ENCODE measurements at places on chromosomes 4 and X.

DNA sequence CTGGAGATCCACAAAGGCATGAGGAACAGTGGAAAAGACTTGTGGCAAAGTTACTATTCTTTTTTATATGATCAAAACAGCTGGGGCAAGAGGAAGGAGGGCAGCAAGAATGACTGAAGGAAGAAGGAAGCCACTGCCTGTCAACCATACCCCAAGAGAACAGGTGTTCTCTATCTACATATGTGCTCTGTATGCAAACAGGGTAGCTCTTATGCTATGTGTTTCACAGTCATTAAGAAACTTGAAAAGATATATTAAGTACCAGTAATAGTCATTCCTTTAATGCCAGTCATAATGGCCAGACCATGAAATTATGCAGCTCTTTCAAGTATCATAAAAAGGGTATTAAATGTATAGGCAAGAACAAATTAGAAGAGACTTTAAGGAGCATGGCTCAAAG, 363.9 kb downstream of the KLHL13 start:
- DNase-seq, result no peak

DNA sequence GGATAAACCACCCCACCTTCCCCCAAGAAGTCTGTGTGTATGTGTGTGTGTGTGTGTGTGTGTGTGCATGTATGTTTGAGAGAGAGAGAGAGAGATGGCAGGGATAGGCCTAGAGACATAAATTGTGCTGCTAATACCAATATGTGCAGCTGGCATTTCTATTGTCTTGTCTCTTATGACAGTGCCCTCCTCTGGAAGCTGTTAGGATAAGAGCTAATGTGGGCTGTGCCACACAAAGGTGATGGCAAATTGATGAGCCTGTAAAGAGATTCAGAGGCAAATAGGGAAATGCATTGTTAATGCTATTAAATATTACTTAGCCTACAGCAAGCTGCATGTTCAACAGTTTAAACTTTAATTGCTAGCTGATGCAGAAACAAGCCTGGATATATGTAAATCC, 332.0 kb downstream of the NKX6-1 start:
- no peak for DNase-seq

GRCh38 chrX:39802354-39802753, 295.4 kb downstream of the BCOR start:
- no peak for DNase-seq

GRCh38 chr4:89733946-89734345, 103.0 kb downstream of the SNCA start:
- DNase-seq, result no peak

DNA sequence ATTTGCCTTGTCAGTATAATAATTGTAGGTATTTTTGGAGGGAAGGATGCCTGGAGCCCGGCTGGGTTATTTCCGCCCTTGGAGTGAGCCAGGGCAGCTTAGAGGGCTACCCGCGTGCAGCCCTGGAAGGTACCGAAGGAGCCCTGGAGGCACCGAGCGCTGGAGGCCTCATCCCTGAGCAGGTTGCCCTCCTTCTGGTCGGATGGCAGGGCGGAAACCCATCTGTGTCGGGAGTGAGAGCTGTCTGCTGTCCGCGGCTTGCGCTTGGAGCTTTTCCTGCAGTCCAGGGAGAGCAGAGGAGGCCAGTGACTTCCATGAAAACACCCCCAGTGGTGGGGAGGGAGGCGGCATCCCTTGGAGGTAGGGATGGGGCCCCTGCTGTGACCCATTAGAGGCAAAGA, 122.1 kb downstream of the TBL1X start:
- no peak for DNase-seq

GRCh38 chr4:104747635-104748034, 252.9 kb upstream of the CXXC4 start:
- peak; percentile 11 for DNase-seq

DNA sequence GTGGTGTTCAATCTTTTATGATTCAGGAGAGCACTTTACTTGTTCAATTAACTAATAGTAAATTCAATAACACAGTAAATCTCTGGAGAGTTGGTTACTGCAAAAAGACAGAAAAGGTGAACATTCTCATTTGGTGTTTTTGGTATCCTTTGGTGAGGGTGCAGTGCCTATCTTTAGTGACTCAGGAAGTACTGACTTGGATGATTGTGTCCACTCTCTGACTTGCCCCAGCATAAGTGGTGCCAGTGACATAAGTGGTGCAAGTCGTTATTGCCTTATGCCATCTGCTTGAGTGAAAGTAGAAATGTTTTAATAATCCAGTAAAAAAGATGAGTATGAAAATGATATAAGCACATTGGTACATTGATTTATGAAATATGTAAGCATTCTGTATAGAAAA, 27.0 kb downstream of the GUCY1B1 start:
- DNase-seq, result no peak

DNA sequence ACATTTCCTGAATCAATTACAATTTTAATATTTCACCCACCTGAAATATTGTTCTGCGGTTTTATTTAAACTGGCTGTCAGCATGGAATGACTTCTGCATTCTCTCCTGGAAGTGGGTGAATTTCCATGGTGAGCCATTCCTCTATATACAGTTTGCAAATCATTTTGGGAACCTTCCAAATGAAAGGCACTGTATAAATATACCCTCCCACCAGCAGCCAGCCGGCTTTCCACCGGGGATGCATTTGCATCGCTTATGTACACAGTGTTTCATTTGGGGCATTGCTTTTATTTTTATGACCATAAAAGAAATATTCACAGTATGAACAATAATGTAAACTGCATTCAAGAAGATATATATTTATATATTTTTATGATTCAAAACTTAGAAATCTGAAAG, 4.7 kb upstream of the IL1RAPL1 start:
- DNase-seq, result no peak

- no peak for DNase-seq
Measured at GRCh38 chrX:47240619-47241018, 7.8 kb downstream of the USP11 start.

- no peak for DNase-seq
Measured at GRCh38 chrX:97210501-97210900, 326.8 kb downstream of the RPA4 start.

- DNase-seq, result peak; percentile 65
Measured at GRCh38 chr4:102263024-102263787, 82.1 kb downstream of the SLC39A8 start.

DNA sequence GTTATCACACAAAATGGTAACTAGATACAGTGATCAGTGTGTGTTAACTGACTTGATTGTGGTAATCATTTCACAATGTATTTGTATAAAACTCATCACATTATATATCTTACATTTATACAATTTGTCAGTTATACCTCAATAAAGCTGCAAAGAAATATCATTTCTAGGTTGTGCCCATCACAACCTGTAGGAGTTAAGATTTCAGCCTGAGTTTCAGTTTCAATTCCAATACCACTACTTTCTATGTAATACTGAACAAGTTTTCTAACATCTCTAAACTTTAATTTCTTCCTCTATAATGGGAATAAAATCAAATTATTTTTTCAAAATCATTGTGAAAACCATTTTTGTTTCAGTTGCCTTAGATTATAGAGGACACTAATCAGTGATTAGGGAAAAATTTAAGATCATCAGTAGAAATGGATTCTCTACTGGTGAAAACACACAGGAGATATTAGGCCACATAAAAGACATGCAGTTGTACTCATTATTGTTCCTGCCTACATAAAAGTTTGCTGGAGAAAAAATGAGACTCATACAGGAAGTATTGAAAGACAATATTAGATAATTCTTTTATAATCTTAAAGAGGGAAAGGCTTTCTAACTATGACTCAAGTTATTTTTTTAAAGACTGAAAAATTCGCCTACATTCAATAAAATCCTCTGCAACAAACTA, 18.4 kb upstream of the TBC1D1 start:
- no peak for DNase-seq

DNA sequence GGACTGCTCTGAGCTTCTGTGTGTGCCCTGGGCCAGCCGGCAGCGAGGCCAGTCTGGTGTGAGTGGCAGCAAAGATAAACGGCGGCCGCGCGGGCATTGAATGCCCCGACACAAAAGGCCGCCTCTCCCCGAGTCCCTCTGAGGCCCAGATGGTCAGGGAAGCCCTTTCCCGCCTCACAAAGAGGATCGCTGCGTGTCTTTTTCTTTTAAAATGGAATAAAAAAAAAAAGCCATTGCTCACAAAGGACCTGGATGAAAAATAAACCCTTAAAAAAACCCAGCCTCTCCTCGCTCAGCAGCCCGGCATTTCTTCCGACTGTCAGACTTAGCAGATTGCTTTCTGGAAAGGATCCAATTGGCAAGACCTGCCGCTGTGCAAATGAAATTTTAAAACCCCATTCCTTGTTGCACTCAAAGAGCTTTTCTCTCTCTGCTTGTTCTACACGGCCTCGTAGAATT, 578.7 kb downstream of the BCOR start:
- DNase-seq, result no peak

GRCh38 chr4:24656906-24657305, 72.6 kb upstream of the DHX15 start:
- DNase-seq, result no peak

GRCh38 chrX:130443875-130444274, 42.1 kb downstream of the RBMX2 start:
- DNase-seq, result no peak

- no peak for DNase-seq
Measured at GRCh38 chr4:112288455-112288854, 2.8 kb upstream of the TIFA start.

All from mesenchymal stem cell (in vitro differentiated cells and primary cell).